Body of pancreas (tissue), 4 donors: ENCODE measurements at places on chromosomes 16 and 17. TPM values are rescaled to one million over a fixed set of nuclear protein-coding genes. Genes with fewer than 3 reads are reported as not detected.

GRCh38 chr17:34670618-34671017, 91.2 kb downstream of the TMEM132E start:
- DNase-seq = no peak

DNA sequence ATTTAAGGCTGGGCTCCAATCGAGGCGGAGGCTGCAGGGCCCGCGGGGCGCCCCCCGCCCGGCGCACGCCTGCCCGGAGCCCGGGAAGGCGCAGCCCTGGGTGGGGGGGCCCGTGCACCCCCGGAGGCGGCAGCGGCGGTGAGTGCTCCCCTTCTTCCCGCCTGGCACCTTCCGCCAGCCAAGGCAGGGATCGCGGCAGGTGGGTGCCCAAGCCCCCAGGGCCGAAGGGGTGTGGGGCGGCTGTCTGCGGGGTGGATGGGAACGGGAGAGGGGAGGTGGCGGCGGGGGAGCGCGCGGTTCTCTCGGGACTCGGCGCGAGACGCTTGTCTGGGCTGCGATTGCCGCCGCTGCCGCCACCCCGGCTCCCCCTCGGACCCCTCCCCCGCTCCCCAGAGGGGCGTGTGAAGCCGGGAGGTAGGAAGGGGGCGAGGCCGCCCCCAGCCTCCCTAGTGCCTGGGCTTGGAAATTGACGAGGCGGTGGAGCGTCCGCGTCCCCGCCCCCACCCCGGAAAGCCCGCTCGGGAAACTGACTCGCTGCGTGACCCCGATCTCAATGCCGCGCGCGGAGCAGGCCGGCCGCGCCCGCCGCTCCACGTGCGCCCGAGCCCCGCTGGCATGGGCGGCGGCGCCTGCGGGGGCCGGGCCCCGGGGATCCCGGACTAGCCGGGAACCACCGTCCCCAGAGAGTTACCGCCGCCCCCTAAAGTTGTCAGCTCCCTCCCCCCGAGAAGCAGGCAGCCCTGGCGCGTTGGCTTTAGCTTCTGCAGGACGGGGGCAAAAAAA, 231.5 kb downstream of the MRTFB start:
- DNase-seq = peak; percentile 48

DNA sequence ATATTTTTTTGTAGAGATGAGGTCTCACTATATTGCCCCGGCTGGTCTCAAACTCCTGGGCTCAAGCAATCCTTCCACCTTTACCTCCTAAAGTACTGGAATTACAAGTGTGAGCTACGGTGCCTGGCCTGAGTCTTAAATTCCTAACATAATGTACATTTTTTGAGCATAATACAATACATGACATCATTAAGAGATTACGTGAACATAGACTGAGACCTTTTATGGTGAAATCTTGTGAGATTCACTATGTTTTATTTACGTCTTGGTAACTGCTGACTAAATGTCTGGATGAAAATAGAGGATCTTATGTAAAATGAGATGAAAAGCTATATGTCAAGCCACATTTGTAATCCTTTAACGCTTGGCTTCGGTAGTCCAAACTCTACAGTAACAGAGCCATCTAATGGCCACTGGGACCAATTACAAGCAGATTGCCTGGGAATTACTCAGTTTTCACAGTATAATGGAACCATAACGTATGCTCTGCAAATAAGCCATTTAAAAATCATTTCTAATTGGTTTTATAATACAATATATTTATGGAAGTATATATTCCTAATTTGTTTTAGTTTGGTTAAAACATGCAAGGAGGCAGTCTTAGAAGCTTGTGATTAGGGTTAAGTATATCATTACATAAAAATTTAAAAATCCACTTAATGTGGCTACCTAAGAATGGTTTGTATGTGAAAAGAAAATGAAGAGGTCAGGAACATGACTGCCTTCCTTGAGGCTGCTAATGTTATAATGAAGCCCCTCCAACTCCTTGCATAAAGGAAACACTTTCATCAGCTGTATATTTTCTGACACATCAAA, 8.1 kb upstream of the EFCAB13 start:
- DNase-seq = peak; percentile 35

DNA sequence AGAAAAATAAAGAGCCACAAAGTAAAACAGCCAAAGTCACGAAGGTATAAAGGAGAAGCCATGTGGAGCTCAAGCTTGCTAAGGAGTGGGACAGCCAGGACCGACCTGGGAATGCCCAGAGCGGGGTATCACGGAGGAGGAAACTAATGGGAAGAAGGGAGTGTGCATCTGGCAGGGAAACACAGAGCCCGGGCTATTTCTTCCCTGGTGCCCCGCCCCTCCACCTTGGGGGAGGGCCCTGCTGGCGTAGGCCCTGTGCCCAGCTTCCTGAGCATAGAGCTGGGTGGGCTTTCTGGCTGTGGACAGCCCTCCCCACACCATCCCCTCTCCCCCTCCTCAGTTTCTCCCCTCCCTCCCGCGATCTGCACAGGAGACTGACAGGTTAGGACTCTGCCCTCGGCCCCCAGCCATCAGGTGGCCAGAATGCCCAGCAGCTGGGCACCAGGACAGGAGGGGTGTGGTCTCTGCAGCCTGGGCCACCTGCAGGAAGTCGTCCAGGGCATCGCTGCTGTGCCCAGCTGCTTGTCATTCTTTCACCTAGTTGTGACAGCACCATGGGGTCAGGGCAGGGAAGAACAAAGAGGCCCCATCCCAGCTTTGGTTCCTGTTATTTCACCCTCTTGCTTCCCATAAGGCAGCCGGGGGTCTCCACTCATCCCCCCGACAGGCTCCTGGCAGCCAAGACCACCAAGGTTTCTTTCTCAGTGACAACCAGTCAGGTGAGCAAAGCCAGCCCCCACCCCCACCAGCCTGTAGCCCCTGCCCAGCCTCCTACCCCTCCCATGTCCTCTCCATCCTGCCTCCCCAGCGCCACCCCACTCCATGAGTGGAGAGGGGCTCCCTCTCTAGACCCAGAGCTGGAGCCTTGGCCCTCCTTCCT, 7.1 kb upstream of the DCAF7 start:
- peak; percentile 74 for DNase-seq

DNA sequence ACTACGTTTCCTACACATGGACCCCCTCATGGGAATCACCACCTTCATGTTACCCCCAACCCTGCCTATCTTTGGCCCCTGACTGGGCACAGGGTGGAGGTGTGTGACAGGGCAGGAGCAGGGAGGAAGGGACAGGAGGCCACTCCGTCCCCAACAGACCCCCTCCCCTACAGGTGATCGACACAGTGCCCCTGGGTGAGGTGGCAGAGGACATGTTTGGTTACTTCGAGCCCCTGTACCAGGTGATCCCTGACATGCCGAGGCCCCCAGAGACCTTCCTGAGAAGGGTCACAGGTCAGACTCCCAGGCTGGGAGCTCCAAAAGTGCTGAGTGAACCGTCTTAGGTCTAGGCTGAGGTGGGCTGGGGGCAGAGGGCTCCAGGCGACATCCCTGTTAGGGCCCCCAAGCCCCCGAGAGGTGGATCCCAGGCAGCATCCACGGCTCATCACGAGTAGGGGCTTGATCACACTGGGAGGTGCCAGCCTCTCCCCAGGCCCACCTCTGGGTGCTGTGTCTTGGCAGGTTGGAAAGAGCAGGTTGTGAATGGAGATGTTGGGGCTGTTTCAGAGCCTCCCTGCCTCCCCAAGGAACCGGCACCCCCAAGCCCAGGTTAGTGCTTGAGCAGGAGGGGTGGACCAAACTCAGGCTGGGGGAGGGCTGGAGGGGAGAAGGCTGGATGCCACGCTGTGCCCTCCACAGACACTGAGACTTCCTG, 1.5 kb downstream of the ACBD4 start:
- DNase-seq = no peak

- DNase-seq = peak; percentile 89
Measured at GRCh38 chr17:67993153-67993997, 2.9 kb downstream of the C17orf58 start.

DNA sequence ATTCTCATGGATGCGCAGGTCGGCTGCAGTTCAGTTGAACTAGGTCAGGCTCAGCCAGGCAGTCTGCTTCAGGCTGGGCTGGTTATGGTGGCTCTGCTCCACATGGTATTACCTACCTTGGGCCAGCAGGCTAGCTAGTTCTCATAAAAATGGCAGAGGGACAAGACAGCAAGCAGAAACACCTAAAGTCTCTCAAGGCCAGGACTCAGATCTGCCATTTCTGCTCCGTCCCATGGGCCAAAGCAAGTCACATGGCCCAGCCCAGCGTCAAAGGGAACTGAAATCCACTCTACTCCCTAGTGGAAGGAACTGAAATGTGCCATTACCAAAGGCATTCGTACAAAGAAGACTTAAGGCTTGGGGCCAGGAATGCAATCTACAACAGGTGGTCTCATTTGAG, 160.0 kb downstream of the TMEM132E start:
- DNase-seq = no peak

GRCh38 chr17:42171831-42172230, 9.1 kb downstream of the KCNH4 start:
- no peak for DNase-seq

DNA sequence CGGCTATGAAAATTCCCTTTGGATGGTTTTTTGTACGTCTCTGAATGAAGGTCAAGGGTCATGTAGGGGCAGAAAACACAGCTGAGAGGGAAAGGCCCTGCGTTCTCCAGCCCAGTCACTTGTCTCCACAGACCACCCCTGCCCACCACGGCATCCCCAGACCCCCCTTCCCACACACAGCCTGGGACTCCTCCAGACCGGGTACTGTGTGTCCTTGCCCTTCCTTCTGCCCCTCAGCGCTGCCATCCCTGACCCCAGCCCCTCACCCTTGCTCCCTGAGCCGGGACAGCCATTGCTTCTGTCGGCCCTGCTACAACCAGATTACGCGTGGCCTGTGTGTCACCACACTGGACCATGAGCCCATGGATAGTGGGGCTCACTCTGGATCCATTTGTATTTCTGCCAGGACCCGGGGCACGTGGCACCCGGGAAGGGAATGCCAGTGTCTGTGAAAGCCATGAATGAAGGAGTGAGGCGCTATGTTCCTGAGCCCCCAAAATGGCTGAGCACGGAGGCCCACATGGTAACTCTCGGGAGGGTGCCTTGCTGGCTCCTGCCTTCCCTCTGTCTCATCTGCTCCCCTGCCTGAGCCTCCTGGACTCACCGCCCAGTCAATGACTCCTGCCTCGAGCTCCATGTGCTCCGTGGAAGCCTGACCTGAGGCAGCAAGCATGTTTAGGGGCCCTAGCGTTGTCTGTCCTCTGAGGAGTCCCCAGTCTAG, 139.1 kb upstream of the FOXF1 start:
- no peak for DNase-seq

DNA sequence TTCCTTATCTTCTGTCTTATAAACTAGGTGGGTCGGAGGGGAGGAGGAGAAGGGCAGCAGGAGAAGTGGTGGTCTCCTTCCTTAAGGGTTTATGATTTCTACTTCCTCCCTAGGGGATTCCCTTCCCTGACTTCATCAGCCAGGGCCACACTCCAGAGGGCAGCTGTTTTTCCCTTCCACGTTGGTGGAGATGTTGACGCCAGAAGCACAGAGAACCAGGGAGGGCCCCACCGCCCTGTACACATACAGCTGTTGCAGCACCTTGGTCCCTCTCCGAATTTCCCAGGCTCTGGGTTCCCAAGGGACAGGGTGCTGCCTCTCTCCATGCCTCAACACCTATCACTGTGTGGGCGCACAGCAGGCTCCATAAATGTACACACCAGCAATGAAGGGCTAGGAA, 5.6 kb upstream of the SLC6A4 start:
- no peak for DNase-seq

DNA sequence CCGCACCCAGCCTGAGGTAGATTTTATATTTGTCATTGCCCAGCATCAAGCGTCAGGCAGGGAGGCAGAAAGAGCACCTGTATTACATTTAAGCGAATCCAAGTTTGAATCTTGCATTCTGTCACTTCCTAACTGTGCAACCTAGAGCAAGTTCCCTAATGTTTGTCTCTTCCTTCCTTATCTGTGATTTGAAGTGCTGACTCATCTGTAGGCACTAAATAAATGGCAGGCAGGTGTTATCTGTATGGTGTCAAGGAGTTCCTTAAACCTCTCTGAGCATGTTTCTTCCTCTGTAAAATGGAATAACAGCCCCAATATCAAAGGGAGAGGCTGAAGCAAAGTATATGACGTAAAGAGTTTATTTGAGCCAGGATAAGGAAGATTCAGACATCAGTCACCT, 24.3 kb downstream of the GP2 start:
- no peak for DNase-seq

GRCh38 chr17:64420143-64420670, 28.7 kb upstream of the MILR1 start:
- DNase-seq = peak; percentile 19

The CDH5 gene
- 15.8 TPM for total RNA-seq

The CDT1 gene
- total RNA-seq = not detected

The GAST gene
- total RNA-seq = not detected

The KLHL10 gene
- total RNA-seq = not detected

The GID4 gene
- 20.4 TPM for total RNA-seq

The CASKIN1 gene
- total RNA-seq = 0.78 TPM

The FAM20A gene
- total RNA-seq = under 0.01 TPM

The C17orf50 gene
- not detected for total RNA-seq

The TVP23A gene
- not detected for total RNA-seq

The RNF43 gene
- total RNA-seq = 8.3 TPM
